ENCODE measurements at places on chromosomes 4 and X. TPM values are rescaled to one million over a fixed set of nuclear protein-coding genes. Genes with fewer than 3 reads are reported as not detected.

GRCh38 chrX:151448509-151448908, 51.5 kb downstream of the VMA21 start:
- DNase-seq: no peak

DNA sequence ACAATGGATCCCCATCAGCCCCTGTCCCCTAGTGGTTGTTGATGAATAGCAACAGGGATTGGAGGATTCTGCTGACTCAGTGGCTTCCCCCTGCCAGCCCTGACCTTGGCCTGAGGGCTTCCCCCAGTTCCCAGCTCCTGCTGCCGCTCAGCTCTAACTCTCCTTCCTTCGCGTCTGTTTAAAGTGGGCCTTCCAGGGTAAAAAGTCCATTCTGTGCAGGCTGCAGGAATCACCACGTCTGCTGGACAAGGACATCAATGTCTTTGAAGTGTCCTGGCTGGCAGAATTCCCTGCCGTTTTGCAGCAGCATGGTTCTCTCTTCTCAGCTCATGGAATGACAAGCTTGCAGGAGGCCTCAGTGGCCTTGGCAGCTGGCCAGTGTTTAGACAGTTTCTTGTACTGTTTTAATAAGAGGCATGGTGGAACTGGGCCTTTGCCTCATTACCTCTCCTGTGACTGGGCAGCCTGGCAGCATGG, 152.5 kb upstream of the STX18 start:
- no peak for DNase-seq

GRCh38 chr4:35934320-35934981, 309.9 kb downstream of the ARAP2 start:
- no peak for DNase-seq

DNA sequence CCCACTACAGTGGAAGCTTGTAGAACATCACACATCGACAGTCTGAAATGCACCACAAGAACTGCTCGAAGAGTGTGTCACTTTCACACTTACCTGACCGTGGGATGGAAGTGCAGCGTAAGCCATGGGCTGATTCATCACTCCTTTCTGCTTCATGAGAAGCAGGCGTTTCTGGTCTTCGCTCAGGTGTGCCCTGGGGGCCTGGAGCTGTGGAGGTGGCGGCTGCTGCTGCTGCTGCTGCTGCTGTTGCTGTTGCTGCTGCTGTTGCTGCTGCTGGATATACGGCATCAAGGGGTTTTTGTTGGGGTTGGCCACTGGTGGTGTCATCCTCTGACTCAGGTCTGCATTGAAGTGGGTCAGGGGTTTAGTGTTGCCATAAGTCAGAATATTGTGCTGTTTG, 223.6 kb downstream of the MGST2 start:
- no peak for DNase-seq

GRCh38 chr4:173426064-173426463, 27.1 kb upstream of the SCRG1 start:
- DNase-seq: no peak

DNA sequence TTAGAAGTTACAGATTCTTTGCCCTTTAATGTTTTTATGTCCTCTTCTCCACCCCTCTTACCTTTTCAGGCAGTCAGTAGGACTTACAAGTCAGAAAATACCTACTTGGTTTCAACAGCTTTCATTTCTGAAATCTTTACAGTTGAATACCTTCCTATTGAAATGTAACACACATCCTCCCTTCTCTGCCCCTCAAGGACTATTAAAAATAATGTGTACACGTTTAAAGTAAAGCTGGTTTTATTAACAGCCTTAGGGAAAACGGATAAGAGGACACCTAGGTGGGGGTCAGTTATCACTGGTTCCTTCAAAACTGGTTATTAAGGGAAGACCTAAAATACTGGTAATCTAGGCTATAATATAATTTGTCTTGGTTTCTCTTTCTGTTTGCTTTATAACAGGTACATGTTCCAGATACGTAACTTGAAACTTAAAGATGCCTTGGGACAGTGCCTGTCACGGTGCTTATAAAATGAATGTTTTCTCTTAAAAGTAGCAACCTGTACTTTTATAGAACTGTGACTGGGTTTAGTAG, 1.8 kb downstream of the CCSER1 start:
- DNase-seq: no peak

DNA sequence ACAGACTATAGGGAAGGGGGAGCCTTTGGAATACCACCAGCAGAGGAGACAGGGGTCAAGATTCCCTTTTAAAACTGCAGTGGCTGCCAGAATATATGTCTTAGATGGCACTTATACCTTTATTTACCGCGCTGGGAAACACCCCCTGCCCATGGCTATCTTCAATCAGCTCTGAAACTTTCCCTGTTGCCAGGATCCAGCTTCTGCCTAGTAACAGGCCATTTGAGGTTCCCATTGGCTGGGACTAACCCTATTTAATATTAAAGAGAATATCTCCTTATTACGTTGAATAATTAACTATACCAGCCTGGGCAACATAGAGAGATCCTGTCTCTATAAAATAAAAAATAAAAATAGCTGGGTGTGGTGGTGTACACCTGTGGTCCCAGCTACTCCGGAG, 23.8 kb downstream of the SOWAHB start:
- no peak for DNase-seq

- no peak for DNase-seq
Observed at GRCh38 chr4:16123356-16124084, 39.7 kb upstream of the PROM1 start.

DNA sequence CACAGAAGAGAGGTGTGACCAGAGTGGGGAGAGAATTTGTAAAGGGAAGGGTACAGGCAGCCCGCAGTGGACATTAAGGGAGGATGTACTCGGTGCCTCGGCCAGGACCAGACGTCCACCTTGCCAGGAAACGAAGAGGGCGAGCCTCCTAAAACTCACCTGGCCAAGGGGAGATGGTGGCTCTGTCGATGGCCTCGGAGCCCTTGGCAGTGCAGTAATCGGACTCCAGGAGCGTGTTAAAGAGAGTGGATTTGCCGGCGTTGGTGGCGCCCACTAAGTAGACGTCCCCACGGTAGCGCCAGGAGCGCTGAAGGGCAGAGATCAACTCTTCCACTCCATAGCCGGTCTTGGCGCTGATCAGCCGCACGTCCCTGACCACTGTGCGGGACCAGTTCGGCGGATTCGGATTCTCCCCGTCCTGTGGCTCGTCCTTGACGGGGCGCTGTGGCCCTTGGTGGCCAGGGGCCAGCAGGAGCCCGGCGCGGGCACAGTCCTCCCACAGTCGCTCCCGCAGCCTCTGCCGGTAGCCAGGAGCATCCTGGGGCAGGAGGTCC, 1.0 kb downstream of the NOA1 start:
- no peak for DNase-seq

GPR34 gene
- total RNA-seq: 18.3 TPM

JAKMIP1 gene
- total RNA-seq: 0.23 TPM

NDST3 gene
- not detected for total RNA-seq

OCRL gene
- total RNA-seq: 23.6 TPM

SOD3 gene
- total RNA-seq: 380 TPM

MTMR8 gene
- total RNA-seq: 6.0 TPM

SPON2 gene
- total RNA-seq: 40.8 TPM

Data from aorta (tissue), 5 donors.